ENCODE measurements at places on chromosomes 3 and 15. TPM values are rescaled to one million over a fixed set of nuclear protein-coding genes. Genes with fewer than 3 reads are reported as not detected.

FOXB1 gene
- total RNA-seq = not detected

CNTN3 gene
- 0.23 TPM for total RNA-seq

ISG20 gene
- total RNA-seq = 2.0 TPM

IGSF11 gene
- not detected for total RNA-seq

ADAMTS7 gene
- total RNA-seq = 30.8 TPM

HES1 gene
- 4.3 TPM for total RNA-seq

LHFPL4 gene
- under 0.01 TPM for total RNA-seq

XCR1 gene
- total RNA-seq = not detected

CFAP100 gene
- not detected for total RNA-seq

ARPIN gene
- 14.0 TPM for total RNA-seq

VWA5B2 gene
- not detected for total RNA-seq

Measured in pericardium fibroblast (primary cell).